Endothelial cell (in vitro differentiated cells): ENCODE measurements at places on chromosomes 2 and 18. TPM values are rescaled to one million over a fixed set of nuclear protein-coding genes. Genes with fewer than 3 reads are reported as not detected.
A peak's percentile ranks its signal among the peaks of the same experiment; 100 is the strongest.

COL6A3 gene
- total RNA-seq, result 1.6 TPM

DNA sequence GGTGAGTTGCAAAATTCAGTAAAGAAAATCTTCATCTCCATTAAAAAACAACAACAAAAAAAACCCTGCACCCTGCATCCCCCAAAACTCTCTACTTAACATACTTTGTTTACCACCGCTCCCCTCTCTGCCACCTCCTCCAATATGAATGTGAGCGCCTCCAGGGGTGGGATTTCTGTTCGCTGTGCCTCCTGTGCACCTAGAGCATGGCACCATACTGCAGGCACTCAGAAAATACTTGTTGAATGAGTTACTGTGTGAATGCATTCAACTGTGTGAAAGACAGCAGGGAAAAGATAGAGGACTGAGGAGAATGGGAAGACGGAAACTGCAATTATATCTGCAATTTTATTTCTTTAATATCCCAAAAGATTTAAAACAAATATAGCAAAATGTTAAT, 4.5 kb downstream of the CEBPZ start:
- DNase-seq, result no peak

DNA sequence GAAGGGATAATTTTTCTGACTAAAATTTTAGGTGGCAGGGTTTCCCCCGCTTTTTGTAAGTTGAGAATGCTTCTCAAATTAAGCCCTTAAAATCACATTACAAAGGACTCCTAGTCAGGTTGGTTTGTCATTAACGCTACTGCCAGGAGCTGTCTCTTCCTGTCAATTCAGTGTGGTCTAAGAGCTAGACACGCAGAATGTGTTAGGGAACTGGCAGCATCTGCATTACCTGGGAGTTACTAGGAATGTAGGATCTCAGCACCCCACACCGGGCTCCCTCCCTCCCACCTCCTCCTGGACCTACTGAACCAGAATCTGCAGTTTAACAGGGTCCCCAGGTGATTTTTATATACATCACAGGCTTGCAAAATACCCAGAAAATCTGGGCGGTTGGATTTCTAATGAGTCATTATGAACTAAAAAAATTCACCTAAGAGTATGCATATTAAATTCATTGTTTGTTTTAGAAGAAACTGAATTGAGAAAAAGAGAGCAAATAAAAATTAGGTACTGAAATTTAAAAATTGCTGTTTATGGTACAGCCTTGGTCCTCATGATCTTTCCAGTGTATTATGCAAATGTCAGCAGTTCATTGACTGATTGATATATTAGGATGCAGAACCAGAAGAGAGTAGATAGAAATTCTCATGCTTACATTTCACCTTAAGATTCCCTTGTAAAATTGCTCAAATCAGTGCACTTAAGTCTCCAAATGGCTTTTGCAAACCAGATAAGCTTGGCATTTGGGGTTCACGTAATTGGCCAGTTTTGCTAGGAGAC, 130.9 kb upstream of the ITGA6 start:
- DNase-seq, result no peak

- DNase-seq, result peak; percentile 65
Measured at GRCh38 chr2:190979906-190980629, 33.9 kb downstream of the STAT1 start.

GRCh38 chr2:161118722-161119121, 41.5 kb upstream of the TANK start:
- no peak for DNase-seq
